ENCODE measurements at places on chromosomes 5 and 9.

DNA sequence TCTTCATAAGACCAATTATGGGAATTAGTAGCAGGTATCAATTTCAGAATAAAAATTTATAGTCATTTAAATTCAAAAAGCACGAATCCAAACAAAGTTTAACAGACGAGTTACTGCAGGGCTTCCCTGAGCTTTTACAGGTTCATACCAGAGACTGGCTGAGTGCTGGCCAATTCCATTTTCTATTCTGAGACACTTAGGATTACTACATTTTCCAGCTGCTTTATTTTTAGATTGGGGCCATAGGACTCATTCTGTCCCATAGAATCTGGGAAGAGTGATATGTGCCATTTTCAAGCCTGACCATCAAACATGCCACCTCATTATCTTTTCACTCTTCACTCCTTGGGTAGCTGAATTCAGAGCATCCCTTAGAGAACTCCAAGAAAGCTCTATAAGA is 410.7 kb downstream of the DNAH5 start:
- DNase-seq: no peak

GRCh38 chr5:91528831-91529230 is 145.7 kb upstream of the ARRDC3 start:
- DNase-seq: no peak

- no peak for DNase-seq
Observed at GRCh38 chr9:95852059-95853032, 23.1 kb upstream of the ERCC6L2 start.

DNA sequence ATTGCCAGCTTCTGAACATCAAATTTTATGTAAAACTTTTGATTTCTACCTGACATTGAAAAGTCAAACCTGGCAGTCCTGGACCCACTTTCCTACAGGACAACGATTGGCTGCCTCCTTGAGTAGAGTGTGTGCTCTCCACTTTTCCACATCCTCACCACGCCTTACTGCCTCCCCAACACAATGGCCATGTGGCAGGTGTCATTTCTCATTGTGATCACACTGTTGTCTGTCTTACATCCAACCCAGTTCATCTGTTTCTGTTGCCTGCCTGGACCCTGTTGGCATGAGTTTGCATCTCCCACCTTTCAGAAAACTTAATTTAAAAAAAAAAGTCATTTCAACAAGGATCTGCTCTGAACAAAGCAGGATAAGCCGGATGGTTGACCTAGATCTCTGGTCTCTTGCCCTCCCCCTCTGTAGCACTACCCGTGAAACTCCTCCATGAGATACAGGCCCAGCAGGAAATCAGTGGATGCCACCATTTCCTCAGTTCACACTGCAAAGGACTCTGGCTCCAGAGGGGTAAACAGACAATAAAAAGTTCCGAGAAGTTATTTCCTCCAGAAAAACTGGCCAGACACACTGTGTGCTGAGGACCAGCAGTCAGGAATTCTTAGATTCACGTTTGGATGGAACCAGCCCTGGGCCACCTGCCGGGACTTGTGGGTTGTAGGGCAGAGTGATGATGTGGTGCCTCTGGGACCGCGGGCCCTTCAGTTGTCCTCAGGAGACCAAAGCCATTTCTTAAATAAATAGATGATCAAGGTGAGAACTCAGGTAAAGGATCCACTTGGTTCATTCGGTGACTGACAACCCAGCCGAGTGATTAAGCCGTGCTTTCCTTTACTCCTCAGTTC is 48.6 kb downstream of the AMBP start:
- DNase-seq: no peak

DNA sequence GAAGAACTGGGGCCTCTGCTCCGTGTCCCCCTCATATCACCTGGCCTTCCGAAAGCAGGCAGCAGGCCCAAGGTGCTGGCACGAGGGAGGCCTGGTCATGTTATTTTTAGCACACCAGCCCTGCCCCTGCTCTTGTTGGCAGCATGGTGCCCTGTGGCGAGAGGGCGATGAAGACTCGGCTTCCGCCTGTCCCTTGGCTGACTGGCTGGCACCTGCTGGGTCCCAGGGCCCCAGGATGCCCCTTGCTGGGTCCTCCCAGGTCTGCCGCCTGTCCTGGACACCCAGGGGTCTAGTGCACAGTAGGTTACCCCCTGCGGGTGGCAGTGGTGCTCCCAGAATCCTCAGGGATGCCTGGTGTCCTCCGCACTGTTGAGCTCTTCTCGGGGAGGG is 77.0 kb downstream of the RXRA start:
- DNase-seq: no peak

- no peak for DNase-seq
Observed at GRCh38 chr5:86909418-86910295, 291.9 kb downstream of the COX7C start.

DNA sequence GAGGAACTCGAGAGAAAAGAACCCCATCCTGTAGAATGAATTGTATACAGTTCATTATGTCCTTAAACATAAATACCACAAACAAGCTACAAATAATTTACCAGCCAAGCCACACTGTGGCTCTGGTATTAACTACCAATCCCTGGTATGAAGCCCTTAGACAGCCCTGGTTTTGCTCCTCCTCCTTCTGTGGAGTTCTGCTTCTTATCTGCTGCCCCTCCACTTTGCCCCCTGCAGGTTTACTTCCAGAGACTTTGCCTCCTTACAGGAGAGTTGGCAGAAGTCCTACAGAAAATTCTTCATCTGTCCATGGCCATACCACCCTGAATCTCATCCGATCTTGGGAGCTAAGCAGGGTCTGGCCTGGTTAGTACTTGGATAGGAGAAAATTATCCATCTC is 219.8 kb downstream of the ACTL7B start:
- DNase-seq: no peak

GRCh38 chr9:129240581-129241211 is 62.6 kb upstream of the IER5L start:
- no peak for DNase-seq

- no peak for DNase-seq
Observed at GRCh38 chr5:10701567-10702039, 59.4 kb downstream of the DAP start.

DNA sequence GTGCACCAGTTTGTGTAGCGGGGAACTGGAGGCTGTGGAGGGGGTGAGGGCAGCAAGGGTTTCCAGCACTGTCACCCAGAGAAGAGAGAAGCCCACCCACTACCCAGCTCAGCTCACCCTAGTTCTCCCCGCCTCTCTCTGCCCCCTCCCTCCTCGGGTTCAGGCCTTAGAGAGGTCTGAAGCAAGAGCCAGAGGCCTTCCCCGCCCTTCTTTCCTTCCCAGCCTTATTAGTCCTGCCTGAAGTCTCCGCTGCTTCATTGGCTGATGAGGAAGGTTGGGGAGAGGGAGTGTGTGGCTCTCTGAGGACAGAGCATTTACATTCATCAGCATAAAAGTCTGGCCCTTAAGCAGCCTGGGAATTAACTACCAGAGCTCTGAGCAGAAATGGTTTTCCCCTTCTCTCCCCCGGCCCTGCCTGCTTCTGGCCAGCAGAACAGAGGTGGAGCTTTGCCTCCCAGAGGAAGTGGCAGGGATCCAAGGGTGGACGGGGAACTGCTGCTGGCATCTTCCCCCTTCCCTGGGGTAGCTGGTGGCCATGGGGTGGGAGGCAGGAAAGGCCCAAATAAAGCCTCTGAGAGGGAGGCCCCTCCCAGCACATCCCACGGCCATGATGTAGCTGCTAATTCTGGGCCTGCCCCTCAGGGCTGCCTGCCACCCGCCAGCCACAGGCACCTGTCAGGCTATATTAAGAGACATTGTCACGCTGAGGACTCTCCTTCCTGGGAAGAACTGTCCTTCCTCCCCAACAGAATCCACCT is 4.1 kb downstream of the DNAJB5 start:
- DNase-seq: peak; percentile 86

- DNase-seq: no peak
Observed at GRCh38 chr9:84216151-84216550, 124.4 kb downstream of the SLC28A3 start.

DNA sequence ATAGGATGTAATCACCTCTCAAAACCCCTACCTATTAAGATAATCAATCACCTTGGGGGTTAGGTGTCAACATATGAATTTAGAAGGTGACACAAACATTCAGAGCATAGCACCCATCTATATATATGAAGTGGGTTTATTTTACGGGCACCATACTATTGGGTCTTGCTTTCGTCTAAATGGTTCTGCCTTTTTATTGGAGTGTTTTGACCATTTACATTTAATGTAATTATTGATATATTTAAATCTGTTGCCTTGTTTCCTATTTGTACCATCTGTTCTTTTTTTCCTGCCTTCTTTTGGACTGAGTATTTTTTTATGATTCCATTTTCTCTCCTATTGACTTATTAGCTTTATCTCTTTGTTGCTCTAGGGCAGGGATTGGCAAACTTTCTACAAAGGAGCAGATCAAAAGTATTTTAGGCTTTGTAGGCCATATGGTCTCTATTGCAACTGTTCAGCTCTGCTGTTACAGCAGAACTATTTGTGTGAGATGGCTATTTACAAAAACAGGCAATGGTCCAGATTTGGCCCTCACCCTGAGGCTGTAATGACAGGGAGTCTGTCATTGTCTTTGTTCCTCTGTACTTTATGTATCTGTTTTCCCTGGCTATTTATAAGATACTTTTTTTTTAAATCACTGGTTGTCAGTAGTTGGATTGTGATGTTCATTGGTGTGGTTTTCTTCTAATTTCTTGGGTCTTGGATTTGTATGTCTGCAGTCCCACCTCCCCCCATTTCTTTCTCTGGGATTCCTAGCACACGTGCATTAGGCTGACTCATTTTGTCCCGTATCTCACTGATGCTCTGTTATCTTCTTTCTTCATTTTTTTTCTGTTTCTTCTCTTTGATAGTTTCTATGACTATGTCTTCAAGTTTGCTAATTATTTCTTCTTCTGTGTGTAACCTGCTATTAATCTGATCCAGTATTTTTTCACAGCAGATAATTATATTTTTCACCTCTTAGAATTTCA is 127.1 kb downstream of the DAB2IP start:
- no peak for DNase-seq

DNA sequence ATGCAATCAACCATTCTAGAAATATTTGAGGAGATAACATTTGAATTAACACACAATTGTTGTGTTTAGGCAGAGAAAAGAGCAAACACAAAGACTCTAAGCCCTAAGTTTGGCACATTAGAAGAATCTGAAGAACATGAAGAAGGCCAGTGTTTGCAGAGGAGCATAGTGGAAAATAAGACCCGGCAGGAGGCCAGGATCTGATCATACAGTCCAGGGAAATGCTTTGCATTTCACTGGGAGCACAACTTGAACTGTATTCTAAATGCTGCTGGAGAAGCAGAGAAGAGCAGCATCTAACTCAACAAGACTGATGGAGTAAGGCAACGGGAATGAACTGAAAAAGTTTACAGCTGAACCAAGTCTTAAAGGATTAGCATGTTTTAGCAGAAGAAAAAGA is 463.4 kb downstream of the ZNF608 start:
- no peak for DNase-seq

DNA sequence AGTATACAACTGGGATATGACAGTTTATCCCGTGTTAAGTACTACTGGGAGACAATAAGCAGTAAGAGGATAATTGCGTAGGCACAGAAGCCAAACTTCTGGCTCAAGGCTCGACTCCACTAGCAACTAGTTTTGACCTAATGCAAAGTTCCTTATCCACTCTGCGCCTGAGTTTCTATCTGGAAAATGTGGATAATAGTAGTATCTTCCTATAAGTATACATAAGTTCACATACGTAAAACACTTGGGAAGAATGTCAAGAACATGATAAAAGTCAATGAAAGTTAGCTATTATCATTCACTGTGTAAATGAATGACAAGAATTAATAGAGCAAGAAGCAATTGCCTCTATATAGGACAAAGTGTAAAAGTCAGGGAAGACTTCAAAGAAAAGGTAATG is 45.7 kb downstream of the FTMT start:
- no peak for DNase-seq

- no peak for DNase-seq
Observed at GRCh38 chr9:100447041-100447440, 20.1 kb downstream of the MSANTD3 start.

GRCh38 chr5:107604146-107604910 is 66.4 kb downstream of the EFNA5 start:
- no peak for DNase-seq

- no peak for DNase-seq
Observed at GRCh38 chr9:7212101-7212500, 454.3 kb downstream of the KDM4C start.

DNA sequence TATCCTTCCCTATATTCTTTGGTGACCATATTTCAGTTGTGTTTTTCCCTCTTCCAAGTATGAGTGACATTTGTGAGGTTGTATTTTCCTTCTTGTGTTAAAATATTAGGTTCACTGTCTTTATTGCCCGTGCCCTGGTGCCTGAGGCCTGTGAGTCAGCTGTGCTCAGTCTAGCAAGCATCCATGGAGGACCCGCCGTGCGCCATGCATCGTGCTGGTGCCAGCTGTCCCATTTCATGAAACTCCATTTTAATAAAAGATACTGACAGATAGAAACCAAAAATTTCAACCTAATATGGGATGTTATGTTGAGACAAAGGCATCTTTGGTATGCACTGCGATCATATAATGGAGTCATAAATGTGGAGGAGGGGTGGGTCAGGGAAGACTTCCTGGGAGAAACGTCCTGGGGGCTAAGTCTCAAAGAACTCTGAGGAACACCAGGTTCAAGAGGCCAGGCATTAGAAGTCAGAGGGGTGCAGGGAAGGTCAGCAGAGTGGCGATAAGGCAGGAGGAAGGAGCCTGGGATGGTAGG is 34.0 kb upstream of the FGF1 start:
- DNase-seq: no peak

GRCh38 chr5:55072666-55073065 is 29.8 kb upstream of the GZMA start:
- no peak for DNase-seq

DNA sequence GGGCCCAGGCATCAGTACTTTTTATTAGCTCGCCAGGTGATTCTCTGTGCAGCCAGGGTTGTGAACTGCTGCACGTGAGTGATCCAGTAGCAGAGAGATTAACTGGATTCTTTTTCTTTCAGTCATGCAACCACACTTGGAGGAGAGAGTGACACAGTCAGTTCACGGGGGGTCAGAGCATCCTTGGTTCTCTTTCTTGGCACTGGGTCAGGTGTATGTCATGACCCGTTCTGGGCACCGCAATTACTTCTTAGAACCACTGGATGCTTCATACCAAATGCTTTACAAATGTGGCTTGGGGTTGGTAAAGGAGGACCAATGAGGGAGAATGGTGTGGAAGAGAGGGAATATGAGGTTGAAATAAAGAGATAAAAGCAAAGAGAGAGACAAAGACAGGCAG is 368.7 kb downstream of the MLLT3 start:
- no peak for DNase-seq
